Smooth muscle cell of the umbilical artery (primary cell): ENCODE measurements at places on chromosomes 2 and 18. TPM values are rescaled to one million over a fixed set of nuclear protein-coding genes. Genes with fewer than 3 reads are reported as not detected.

MLPH gene
- 11.6 and 50.9 TPM in 2 replicates for total RNA-seq

TUBA4B gene
- not detected in 2 replicates for total RNA-seq

DNAJC5G gene
- not detected in 2 replicates for total RNA-seq

SERPINB5 gene
- total RNA-seq, result not detected in 2 replicates

UBE2F gene
- total RNA-seq, result 65.9 and 66.1 TPM in 2 replicates

GPR39 gene
- 1.8 and 7.4 TPM in 2 replicates for total RNA-seq

MYOM1 gene
- 2.4 and 3.0 TPM in 2 replicates for total RNA-seq

CCDC148 gene
- 0.59 and 1.2 TPM in 2 replicates for total RNA-seq

HAT1 gene
- total RNA-seq, result 28.8 and 43.5 TPM in 2 replicates

CD226 gene
- 5.3 and 6.4 TPM in 2 replicates for total RNA-seq

ABCG8 gene
- total RNA-seq, result not detected in 2 replicates

CHRND gene
- not detected in 2 replicates for total RNA-seq

MFSD6 gene
- 6.2 and 8.4 TPM in 2 replicates for total RNA-seq

KCNG2 gene
- not detected in 2 replicates for total RNA-seq

DTYMK gene
- 12.5 and 23.9 TPM in 2 replicates for total RNA-seq

PPP1CB gene
- 152 and 187 TPM in 2 replicates for total RNA-seq

C2orf81 gene
- 0.30 and 0.78 TPM in 2 replicates for total RNA-seq
